ENCODE measurements at places on chromosomes 13 and 19. TPM values are rescaled to one million over a fixed set of nuclear protein-coding genes. Genes with fewer than 3 reads are reported as not detected.
A peak's percentile ranks its signal among the peaks of the same experiment; 100 is the strongest.

Gene GPR18
- total RNA-seq, result 0.52 TPM

Gene ATP4B
- total RNA-seq, result not detected

Gene TMEM190
- 28.9 TPM for total RNA-seq

GRCh38 chr13:102399791-102400674, 1.8 kb downstream of the FGF14 start:
- peak; percentile 84 for DNase-seq

Gene YJEFN3
- 3.1 TPM for total RNA-seq

GRCh38 chr19:44677019-44677811, 5.9 kb downstream of the CEACAM19 start:
- DNase-seq, result no peak

- DNase-seq, result no peak
These were observed 8.4 kb upstream of the UPF3A start for GRCh38 chr13:114272977-114273376.
